Stimulated activated CD8-positive, alpha-beta memory T cell treated with anti-CD3 and anti-CD28 coated beads, Interleukin-4, amount 100 ng/mL, for 1 hour (primary cell): ENCODE measurements at places on chromosomes 3 and 15.
A peak's percentile ranks its signal among the peaks of the same experiment; 100 is the strongest.

GRCh38 chr3:42098171-42098570, 7.0 kb downstream of the TRAK1 start:
- DNase-seq, result no peak

- DNase-seq, result no peak
These were observed 515.0 kb downstream of the FGF12 start for GRCh38 chr3:192212335-192212734.

GRCh38 chr3:158384019-158384418, 187.0 kb upstream of the MLF1 start:
- DNase-seq, result no peak

DNA sequence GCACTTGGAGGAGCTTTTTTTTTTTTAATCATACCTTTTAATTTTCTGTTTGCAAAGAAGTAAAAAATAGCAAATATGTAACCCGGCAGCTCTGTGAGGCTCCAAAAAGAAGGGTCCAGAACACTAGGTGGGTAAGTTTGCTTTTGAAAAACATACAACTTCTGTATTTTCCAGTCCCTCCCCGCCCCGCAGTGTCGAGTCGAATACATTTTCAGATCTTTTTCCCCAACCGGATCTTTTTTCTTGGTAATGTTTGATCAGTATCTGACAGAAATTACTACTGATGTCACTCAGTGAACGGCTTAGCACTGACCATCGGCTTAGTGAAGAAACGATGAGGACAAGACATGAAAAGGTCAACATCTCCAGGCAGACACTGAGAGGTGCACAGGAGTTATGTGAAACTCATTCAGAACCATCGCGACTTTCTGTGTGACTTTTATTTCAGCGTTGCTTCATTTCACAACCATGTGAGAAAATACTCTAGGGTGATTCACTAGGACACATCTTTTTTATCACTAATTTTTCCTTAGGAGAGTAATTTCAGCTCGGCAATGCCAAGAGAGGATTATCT, 11.0 kb downstream of the ISL2 start:
- no peak for DNase-seq

DNA sequence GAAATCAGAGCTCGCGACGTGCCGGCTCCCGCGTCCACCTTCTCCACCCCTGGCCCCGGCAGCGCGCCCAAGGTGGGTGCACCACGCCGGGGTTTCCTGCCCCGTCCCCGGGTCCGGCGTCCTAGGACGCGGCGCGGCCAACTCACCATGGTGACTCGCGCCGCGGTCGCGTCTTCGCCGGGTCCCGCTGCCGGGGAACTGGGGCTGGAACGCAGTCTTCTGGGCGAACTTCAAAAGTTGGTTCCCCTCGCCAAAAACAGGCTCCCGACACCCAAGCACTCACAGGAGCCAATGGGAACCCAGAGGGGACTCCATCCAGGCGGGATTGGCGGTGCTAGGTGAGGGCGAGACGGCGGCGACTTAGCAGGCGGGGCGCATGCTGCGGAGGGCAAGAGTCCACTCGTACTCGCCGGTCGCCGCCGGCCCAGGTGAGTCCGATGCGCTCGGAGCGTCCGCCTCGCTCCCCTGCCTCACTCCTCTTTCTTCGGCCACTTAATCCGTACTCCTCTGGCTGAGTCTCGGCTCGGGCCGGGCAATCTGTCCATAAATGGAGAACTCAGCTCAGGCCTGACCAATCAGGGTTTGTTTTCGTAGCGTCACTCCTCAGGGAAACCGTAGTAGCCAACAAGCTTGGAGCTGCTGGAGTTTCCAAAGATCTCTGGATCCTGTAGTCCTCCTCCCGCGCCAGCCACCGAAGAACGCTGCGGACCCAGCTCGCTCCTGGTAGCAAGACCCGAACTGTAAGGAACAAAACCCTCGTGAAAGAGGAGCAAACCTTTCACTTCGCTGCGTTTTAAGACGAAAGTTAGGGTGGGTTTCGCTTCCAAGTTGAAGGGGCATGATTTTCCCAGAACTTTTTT, at the start of gene MYO1E:
TSS of gene MYO1E (minus strand) at position 520 of the 860 bp plus-strand sequence. CDS start at position 149, 371 bp downstream.
- peak; percentile 8 for DNase-seq

DNA sequence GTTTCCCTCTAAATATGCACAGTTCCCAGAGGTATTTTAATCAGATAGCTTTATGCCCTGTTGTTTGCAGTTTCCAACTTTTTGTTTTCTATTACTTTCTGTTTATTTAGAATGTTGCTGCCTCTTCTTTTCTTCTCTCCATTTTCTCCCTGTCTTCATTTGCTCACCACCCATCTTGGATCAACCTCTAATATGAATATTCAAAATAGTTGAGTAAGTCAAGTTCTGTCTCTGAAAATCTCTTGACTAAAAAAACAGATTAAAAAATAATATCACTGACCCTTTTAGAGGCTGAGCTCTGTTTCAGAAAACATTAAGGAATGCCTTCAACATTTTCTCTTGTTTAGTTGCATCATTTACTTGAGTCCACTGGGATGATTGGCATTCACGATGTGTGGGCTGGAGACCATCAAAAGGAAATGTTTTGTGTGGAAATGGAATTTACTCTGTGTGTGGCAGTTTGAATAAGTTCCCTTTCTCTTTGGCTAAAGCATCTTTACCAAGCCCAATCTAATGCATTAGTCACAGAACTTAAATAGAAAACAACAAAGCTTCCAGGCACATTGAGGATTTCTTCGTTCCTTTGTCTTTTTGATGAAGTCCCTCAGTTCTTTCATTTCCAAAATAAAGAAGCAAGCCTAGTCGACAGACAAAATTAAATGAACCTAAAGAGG, 633.9 kb upstream of the TGFBR2 start:
- DNase-seq, result no peak

DNA sequence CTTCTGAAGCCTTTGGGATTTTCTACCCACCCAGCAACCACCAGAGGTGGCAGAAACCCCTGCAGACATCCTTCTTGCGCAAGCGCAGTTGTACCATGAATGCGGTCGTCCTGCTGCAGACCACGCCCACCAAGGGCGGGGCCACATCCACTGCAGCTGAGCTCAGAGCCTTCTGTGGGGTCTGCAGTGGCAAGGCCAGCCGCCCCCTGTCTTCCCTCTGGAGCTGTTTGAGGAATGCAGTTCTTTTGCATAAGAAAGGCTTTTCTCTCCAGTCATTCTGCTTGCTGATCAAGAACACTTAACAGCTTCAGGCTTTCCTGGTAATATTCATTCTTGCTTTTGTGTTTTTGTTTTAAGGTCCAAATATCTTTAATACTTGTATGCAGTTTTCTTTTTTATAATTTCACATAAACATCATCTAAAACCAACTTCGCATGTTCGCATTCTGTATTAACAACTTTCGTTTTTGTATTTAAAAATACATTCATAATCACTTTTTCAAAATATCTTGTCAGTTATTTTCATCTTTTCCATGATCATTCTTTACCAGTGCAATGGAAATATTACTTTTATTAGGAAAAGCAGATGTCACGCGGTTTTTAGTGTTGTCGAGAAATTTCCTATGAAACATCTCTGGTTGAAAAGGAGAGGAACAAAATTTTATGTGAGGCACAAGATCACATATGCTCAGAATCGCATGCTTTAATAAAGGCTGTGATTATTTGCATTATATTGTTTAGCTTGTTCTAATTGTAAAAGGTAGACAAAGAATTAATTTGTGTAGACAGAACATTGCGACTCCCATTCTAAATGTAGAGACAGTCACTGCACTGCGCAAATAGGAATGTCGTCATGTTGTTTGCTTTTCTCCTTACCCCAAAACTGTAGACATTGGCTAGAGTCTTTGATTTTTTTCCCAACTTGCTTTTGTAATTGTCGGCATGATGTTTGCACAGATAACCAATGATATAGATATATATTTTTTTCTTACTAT, 98.1 kb upstream of the SNRPN start:
- no peak for DNase-seq

- DNase-seq, result no peak
These were observed 136.7 kb downstream of the PLOD2 start for GRCh38 chr3:146024260-146024659.

GRCh38 chr15:69920221-69920620, 177.5 kb downstream of the TLE3 start:
- no peak for DNase-seq

GRCh38 chr3:152893647-152894046, 58.7 kb downstream of the P2RY1 start:
- DNase-seq, result no peak

DNA sequence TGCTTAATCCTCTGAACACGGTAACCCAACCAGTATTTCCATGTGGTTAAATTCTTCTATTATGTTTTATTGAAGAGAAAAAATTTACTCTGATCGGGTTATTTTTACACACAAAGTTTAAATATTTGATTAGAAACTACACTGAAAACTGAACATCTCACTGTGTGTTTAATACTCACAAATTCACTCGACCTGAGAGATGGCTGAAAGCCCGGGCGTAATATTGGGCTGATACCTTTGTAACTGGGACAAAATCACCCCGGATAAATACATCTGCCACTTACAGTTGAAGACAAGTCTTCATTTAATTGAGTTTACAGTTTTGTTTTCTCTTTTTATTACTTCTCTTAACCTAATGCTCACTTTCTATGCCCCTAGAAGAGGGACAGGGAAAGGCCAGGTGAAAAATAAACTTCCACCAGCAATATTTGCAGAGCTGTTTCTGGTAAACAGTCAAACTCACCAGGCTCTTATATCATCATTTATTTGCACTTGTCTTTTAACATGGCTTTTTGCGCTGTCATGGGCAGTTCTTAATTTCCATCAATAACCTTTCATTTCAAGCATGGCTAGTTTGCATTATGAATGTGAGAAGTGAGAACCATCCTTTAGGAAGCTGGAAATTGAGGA, 145.6 kb upstream of the TMCO5A start:
- no peak for DNase-seq

- no peak for DNase-seq
These were observed 49.7 kb upstream of the GOLGA6B start for GRCh38 chr15:72604794-72605193.

- DNase-seq, result no peak
These were observed 983 bp upstream of the ALAS1 start for GRCh38 chr3:52196977-52197376.

- DNase-seq, result no peak
These were observed 6.1 kb upstream of the SLC26A6 start for GRCh38 chr3:48641396-48641795.

DNA sequence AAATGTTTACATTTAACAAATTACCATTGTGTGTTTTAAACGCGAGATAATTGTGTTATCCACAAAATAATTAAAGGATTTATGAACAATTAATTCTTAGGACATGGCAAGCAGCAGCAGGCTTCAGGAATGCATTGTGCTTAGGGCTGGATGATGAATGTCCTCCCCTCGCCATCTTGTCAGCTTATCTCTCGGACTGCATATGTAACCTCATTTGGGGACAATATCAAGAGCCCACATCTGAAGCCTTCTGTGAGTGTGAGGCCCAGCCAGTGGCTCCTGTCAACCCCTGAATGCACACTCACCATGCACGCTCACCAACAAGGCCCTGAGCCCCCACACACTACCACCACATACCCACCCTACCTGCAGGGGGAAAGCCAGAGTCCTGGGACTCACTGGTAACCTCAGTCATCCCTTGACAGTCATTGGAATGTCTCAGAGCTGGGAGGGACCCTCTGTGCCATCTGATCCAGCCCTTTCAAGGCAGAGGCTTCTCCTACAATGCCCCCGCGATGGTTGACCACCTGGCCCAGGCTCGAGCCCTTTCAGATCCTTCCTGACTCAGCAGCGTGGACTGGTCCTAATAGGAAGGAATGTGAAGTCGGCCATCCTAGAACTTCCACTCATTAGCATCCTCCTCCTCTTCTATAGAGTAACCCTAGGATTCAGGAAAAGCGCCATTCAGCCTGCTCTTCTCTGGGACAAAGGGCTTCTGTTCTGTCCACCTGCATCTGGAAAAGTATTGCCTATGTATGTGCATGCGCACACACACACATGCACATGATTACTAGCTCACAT, 38.2 kb downstream of the MRPL46 start:
- DNase-seq, result no peak

DNA sequence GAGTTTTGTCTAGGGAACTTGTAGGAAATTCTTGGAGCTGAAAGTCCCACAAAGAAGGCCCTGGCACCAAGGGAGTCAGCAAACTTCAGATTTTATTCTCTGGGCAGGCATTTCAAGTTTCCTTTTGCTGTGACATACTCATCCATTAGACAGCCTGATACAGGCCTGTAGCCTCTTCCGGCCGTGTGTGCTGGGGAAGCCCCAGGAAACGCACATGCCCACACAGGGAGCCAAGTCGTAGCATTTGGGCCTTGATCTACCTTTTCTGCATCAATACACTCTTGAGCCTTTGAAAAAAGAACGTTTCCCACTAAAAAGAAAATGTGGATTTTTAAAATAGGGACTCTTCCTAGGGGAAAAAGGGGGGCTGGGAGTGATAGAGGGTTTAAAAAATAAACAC, 15.0 kb downstream of the TIGIT start:
- DNase-seq, result no peak

GRCh38 chr3:124453189-124453588, 277.1 kb upstream of the UMPS start:
- no peak for DNase-seq

DNA sequence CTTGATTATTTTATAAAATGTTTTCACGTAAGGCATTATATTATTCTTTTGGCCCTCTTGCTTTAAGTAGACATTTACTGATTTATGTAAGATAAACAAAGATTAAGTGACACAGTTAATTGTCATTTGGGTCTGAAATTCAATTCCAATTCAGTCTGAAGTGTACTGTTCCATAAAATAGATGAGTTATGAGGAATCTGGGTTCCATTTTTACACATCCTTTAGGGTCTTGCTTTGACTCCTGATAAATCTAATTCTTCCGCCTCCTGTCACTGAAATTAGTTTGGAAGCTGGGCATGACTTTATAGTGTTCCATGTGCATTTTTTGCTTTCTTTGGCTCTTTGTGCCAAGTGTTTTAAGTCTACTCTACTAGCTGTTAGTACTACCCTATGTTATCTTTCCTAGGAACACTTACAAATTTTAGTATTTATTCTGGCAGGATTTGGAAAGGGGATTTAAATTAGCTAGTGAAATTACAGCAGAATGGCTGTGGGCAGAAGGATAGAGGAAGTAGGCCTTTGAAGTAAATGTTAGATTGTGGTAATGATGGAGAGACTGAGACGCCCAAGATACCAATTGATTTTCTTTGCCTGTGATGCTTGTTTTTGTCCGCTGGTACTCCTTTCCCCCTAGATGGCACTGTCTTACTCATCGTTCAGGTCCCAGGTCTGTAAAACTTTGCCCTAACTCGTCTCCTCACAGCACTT, 14.3 kb downstream of the ARL8B start:
- peak; percentile 9 for DNase-seq
